ENCODE measurements at places on chromosomes 7 and 10.

GRCh38 chr10:122864194-122864592 lies 15.2 kb downstream of the FAM24B start:
- no peak for DNase-seq

DNA sequence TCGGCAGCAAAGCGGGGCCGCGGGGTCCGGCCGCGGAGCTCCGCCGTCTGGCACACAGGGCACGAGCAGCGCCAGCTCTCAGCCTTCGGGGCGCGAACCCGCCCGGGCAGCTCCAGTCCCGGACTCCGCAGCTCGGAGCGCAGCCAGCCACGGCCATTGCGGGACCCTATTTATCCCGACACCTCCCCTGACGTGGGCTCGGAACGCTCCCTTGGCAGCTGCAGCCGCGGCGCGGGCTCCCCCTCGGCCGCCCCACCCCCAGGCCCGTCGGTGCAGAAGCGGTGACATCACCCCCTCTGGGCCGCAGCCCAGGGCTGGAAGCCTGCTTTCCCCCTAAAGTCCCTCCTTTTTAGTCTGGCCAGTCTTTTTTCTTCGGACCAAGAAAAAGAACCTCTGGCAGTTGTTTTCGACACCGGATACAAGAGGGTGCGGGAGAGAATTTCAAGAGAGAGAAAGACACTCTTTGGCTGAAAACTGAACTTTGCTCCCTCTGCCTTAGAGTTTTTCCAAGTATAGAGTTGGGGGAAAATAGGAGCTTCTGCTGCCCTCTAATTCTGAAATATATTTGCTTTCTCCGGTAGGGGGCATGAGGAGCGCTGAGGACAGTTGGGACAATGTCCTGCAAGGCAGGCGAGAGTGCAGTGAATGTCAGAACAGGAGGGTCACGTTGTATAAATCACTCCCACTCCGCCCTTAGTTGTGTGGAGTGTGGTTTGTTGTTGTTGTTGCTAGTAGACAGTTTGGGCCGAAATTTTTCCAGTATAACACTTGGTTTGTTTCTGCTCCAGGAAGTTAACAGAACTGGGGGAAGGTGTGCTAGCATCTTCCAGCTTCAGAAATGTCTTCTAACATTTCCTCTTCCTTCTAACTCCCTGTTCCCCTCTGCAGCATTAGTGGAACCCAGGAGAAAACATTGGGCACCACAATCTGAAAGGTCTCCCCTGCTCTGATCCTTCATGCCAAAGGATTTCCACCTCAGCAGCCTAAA lies at the start of gene SFRP4:
Gene SFRP4 (minus strand): TSS at position 145 of the 988 bp plus-strand sequence. CDS start 280 bp downstream, outside the sequence.
- DNase-seq, result peak; percentile 72

- no peak for DNase-seq
These were observed 35.9 kb upstream of the GJD4 start for GRCh38 chr10:35569111-35569707.

- no peak for DNase-seq
These were observed 1.8 kb upstream of the CHN2 start for GRCh38 chr7:29192811-29193210.

DNA sequence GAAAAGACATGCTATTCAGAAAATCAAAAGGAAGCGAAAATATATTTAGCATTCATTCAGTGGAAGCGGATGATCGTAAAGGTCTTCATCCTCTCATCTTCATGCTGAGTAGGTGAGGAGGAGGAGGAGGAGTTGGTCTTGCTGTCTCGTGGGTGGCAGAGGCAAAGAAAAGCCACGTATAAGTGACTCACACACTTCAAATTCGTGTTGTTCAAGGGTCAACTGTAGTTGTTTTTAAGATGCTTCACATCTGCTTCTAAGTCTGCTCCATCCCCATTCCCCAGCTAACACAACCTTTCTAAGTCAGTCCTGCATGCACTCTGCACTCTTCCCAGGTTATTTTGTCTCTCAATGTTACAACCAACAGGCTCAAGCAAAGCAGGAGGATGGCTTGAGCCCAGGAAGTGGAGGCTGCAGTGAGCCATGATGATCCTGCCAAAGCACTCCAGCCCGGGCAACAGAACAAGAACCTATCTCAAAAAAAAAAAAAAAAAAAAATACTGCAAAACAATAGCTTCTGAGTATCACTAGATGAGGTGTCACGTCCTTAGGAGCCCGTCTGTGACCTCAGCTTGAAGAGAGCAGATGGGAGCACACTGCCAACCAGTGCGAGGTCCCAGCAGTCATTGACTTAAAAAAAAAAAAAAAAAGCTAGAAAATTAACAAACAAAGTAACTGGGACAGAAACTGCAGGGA lies 70.5 kb downstream of the SFMBT2 start:
- no peak for DNase-seq

GRCh38 chr7:2374830-2375728 lies 20.5 kb downstream of the EIF3B start:
- no peak for DNase-seq

- DNase-seq, result no peak
These were observed 13.1 kb downstream of the DDC start for GRCh38 chr7:50552139-50552538.

Data from SW 1271 (cell line).